Natural killer cell treated with Interleukin-12 subunit alpha and Interleukin-12 subunit beta and Interleukin-15 and Interleukin-18, amount 100 ng/mL, for 72 hours (primary cell): ENCODE measurements at places on chromosomes 12 and 14.

- DNase-seq, result no peak
These were observed 53.3 kb downstream of the STAB2 start for GRCh38 chr12:103640410-103640809.

- DNase-seq, result no peak
These were observed 27.4 kb downstream of the GALNT16 start for GRCh38 chr14:69287098-69288010.

- no peak for DNase-seq
These were observed 215.5 kb downstream of the AEBP2 start for GRCh38 chr12:19654650-19655376.

DNA sequence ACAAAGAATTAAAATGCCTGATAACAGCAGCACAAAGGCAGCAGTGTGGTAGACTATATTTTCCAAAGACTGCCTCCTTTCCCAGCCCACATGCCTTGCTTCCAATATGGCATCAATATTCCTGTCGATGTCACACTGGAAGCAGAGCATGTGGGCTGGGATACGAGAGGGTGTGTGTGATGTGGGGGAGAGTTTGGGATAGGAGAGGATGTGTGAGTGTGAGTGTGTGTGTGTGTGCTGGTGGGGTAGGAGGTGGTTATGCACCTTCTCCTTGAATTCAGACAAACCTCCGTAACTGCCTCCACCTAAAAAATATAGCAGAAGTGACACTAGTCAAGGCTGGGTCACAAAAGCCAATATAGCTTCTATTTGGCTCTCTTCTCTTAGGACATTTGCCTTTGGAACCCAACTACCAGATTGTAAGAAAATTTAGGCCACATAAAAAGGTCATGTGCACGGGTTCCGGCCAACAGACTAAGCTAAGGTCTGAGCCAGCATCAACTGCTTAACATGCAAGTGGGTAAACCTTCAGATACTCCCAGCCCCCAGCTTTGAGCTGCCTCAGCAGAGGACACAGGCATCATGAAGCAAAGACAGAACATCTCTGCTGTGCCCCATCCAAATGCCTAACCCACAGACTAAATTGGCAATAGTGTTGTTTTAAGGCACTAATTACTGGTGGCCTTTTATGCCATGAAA lies 29.5 kb downstream of the SPPL3 start:
- no peak for DNase-seq

- DNase-seq, result no peak
These were observed 125.3 kb downstream of the FBXL14 start for GRCh38 chr12:1469070-1469469.

GRCh38 chr12:23770202-23770938 lies 179.1 kb downstream of the SOX5 start:
- no peak for DNase-seq

DNA sequence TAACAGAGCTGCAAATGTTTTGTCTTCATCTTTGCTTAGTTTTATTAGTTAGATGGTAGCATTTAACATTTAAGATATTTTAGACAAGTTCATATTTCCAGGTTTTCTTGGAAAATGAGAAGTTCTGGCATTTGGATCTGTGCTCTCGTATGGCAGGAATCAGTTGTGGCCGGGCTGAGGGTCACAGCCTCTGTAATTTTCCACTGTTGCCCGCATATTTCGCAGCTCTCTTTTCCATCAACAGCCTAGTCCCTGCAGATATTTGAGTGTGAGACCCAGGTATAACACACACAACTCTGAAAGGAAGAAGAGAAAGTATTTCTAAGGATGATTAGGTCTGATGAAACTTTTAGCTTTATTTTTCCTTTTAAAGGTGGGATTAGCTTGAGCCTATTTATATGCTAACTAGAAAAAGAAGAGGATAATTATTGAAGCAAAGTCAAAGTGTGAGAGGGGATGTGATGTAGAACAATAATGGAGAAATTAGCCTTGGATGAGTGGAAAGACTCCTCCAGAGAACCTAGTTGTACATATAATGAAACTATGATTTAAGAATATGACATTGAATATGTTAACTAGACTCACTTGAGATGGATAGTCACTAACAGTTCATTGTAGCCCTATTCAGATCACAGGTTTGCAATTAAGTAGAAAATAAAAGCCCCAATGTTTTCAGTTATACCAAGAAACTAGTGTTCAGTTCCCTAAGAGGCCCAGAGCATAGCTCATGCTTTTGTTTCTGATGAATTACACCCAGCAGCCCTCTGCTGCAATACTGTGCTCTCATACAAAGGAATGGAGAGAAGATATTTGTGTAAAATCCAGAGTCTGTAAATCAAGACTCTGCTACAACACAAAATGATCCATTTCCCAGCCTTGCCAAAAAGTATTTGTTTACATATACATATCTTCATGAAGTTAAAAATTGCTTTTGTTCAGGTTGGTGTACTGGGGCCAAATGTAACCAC lies 158.4 kb downstream of the C12orf50 start:
- no peak for DNase-seq

DNA sequence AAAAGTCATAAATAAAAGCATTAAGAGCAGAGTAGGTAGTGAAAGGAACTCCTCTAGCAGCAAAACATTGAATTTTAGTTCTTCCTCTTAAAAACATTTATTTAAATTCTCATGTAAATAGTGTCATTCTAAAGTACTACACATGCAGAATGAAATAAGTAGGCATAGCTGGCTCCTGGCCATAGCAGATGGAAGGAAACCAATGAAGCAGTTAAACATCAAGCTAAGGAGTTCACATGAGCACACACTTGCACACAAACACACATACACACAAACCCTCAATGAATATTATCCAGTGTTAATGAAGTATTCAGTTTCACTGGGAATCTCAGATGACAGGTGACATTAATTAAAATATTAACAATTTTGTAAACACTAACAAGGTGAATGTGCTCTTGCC lies 69.3 kb downstream of the SLC35F4 start:
- no peak for DNase-seq

- DNase-seq, result no peak
These were observed 646.9 kb downstream of the DIO2 start for GRCh38 chr14:79564371-79564770.

DNA sequence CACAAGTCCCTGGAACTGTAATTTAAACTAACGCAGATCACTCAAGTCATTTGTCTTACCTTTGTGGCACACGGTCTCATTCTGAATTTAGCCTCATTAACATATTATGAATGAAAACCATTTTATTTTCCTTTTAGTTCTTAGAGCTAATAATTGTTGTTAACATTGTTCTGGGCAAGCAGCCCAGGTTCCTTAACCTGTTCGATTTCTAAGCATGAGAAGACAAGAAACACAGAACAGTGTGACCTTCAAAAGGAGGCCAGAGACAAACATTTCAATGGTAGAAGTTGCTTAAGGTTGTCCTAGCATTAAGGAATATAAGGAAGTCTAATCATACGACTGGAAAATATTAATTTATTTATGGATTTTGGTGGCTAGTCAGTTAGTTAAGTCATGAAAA lies 35.2 kb downstream of the PIWIL1 start:
- DNase-seq, result no peak

DNA sequence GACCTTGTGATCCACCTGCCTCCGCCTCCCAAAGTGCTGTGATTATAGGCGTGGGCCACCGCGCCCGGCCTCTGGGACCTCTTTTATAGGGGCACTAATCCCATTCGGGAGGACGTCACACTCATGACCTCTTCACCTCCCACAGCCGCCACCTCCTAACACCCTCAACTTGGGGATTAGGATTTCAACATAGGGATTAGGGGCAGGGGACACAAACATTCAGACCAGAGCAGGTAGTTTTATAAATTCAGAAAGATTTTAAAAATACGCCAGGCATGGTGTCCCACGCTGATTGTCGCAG lies 49.4 kb downstream of the TPCN1 start:
- no peak for DNase-seq

DNA sequence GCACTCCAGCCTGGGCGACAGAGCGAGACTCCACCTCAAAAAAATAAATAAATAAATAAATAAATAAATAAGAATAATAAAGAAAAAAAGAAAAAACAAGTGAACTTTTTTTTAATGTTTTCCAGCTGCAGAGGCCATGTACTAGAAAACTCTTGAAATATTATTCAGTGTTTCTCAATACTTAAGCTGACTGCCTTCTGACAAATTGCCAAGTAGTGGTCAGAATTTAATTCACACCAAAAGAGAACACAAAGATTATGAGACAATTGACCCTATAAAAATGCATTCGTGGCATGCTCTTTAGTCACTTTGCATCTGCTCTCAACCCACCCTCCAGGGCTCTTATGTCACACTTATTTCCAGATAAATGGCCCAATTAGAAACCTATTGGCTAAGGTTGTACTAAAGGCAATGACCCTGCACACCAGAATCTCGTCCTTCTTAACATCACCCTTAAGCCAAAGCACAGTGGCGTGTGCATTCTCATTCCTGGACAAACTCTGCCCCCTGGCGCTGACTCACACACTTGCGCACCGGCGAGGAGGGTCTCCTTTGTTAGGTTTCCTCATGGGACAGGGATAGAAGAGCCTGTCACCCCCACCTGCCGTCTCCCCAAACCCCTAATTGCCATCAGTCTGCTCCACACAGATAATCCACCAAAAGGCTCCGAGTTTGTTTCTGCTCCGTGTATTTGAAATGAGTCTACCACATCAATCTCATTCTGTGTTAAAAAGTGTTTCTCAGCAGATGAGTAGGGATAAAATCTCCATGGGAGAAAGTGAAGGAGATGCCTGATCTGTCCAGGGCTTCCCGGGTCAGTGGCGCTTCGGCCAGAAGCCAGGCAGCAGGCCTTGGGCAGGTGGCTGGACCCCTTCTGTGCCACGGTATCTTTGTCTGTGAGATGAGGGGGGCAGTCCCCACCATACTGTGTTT lies 73.1 kb upstream of the CEP83 start:
- peak; percentile 69 for DNase-seq

GRCh38 chr12:56007564-56008559 lies 10.8 kb downstream of the SUOX start:
- peak; percentile 63 for DNase-seq

- no peak for DNase-seq
These were observed 579.4 kb downstream of the ALG10 start for GRCh38 chr12:34601689-34602088.

DNA sequence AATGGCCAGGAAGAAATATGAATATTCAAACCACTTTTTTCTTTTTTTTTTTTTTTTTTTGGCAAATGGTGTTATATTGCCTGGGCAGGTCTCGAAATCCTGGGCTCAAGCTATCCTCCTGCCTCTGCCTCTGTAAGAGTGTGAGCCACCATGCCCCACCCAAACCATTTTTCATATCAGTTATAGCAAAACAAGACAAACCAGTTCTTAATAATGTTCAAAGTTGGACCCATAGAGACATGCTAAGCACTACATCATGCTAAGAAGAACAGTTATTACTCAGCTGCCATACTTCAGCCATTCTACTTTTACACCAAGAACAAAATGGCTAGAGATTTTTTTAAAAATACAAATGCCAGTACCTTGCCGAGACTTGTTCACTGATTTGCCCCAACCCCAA lies 25.5 kb downstream of the EIF2S1 start:
- DNase-seq, result no peak

DNA sequence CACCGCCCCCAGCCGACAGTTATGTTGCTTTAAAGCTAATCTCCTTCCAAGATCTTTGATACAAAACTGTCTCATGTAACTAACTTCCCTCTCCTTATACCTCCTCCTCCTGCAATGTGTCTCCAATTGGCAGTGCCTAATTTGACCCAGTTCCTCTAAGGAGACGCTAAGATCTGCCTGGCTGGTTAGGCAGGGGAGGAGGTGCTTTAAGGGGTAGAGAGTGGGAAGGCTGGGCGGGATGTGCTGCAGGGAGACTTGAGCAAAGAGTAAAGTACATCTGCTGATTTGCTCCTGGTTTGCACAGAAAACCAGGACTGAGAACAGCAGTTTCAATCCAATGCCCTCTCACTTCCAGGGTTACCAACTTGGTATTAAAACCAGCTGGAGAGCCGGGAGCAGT lies 7.4 kb upstream of the IKZF4 start:
- DNase-seq, result no peak

DNA sequence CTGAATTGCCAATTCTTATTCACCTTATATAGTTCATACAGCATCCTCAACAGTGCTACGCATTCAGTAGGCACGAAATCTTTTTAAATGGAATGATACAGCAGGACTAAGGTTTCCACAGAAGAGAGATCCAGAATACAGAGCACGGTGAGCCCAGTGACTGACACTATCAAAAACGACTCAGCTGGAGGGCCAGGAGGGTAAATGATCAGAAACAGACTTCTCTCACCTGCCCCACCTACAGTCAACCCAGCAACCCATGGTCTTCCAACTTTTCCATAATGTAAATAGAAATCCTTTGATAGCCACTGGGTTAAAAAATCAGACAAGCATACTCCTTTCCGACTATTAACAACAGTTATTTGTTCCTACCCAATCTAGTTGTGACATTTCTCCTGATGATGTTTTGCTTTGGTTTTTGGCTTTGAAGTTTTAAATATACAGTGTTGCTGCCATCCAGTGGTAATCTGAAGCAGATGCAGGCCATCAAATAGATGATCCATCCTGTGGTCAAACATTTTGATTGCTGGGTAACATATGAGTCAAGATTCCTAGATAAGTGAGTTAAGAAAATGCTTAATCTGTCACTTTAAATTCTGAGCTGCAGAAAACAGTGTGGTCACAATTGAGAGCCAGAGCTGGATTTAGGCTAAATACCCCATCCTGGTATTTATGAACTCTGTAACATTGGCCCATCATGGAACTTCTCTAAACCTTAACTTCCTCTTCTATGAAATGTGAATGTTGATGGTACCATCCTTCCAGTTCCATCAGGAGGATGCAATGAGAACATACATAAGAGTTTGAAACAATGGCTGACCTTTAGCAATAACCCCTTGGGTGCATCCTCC lies 42.0 kb downstream of the GPHB5 start:
- DNase-seq, result no peak

DNA sequence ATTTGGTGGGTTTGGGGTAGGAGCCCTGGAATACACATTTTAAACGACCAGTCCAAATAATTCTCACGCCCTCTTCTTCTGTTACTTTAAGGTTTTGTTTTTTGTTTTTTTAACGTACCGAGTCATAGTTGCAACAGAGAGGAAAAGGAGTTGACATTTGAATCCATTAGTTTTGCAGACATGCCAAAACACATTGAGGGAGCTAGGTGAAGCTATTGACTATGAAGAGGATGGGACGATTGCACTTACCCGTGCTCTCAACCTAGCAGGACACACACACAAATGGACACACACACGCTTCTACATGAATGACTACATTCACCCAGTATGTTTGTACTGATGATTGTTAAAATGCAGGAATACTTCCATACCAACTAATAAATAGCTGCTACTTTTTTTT lies 54.3 kb upstream of the CIT start:
- DNase-seq, result no peak
